Mesothelial cell of epicardium (in vitro differentiated cells): ENCODE measurements at places on chromosomes 12 and 14.

DNA sequence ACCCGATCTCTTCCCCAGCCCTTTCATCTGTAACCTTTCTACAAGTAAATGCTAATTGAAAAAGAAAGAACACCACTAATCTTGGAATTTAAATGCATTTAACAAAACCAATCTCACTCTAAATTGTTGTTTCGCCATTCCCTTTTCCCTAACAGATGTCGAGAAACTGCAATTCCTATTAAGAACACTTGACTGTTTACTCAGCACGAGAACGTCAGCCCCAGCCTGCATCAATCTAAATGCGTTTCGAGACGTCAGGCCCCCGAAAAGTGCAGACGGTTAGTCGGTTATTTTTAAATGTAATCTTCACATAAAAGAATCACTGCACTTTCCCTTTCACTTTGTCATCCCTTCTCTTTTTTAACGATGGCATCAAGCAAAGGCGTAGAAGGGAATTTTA is 837.6 kb downstream of the VRK1 start:
- no peaks in the 10 kb centered on the region for H3K36me3 ChIP-seq
- peaks cover 18% of the 10 kb centered on the region for H3K27me3 ChIP-seq
- DNase-seq, result no peak
- peaks cover 17% of the 10 kb centered on the region for H3K4me1 ChIP-seq

DNA sequence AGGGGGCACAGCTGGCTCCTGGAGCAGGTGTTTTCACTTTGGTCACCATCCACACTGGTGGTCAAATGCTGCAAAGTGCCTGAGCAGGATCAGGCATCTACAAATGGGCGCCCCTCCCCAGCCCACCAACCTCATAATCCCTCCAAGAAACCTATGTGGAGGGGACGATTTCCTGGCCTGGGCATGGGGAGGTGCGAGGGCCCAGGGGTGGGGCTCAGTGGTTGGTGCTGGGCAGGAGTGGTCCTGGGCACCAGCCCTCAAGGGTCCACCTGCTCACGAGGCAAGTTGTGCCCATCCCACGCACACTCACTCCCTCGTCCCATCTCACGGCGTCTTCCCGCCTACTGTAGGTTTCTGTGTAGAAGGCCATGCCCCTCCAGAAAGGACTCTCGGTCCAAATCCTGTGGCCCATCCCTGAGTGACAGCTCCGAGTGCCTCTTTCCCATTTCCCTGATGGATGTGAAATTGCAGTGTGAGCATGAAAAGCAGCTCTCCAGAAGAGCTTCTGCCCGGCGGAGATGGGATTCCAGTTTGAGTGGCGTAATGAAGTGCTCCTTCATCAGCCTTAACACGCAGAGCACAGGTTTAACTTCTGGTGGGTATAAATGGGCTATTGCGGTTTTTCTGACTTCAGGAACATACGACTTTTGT is 36.9 kb downstream of the SLC15A4 start:
- H3K4me1 ChIP-seq, result no peaks in the 10 kb centered on the region
- peaks cover 1% of the 10 kb centered on the region for H3K27me3 ChIP-seq
- H3K4me3 ChIP-seq, result no peak overlapping the region
- no peak overlapping the region for H3K27ac ChIP-seq
- peaks cover 7% of the 10 kb centered on the region for H3K36me3 ChIP-seq

GRCh38 chr12:61514016-61514415 is 746.2 kb upstream of the USP15 start:
- no peaks in the 10 kb centered on the region for H3K36me3 ChIP-seq
- no peak for DNase-seq

DNA sequence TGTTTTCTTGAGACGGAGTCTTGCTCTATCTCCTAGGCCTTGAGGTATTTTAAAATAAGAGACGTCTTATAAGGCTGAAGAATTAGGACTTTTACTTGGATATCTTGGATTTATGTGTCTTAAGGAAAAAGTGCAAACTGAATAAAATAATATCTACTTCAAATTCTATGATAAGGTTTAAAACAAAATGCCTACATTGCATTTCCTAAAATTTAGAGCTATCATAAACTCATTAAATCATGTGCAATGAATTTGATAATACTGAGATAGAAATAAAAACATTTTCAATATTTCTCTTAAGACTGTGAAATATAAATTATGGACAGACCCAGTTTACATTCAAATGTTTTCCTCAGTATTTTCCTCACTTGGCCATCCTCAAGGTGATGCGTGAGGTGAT is 729.5 kb upstream of the LMO3 start:
- peaks cover 3% of the 10 kb centered on the region for H3K36me3 ChIP-seq
- H3K27me3 ChIP-seq, result no peaks in the 10 kb centered on the region
- no peaks in the 10 kb centered on the region for H3K4me1 ChIP-seq
- H3K27ac ChIP-seq, result no peak overlapping the region
- DNase-seq, result no peak

DNA sequence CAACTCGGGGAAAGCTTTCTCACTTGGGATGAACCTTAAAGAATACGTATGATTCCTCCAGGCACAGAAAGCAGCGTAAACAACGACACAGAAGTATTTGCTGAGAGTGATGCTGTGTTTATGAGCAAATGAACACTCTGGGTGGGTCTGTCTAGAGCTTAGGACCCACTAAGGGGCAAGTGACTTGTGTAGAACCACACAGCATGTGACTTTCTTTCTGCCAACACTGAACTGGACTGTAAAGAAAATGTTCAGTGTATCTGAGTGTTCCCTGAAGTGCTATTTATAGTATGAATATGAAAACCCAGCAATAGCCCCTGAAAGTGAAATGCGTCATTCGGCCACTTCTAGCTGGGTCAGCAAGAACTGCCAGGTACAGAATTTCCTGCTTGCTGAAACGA is 78.5 kb downstream of the ST8SIA1 start:
- H3K36me3 ChIP-seq, result no peaks in the 10 kb centered on the region
- peaks cover 5% of the 10 kb centered on the region for H3K4me1 ChIP-seq
- no peaks in the 10 kb centered on the region for H3K27me3 ChIP-seq
- H3K27ac ChIP-seq, result no peak overlapping the region
- no peak for DNase-seq

GRCh38 chr12:13208533-13209435 is 12.3 kb downstream of the EMP1 start:
- no peaks in the 10 kb centered on the region for H3K27me3 ChIP-seq
- peaks cover 65% of the 10 kb centered on the region for H3K4me1 ChIP-seq
- H3K4me3 ChIP-seq, result no peak overlapping the region
- H3K36me3 ChIP-seq, result no peaks in the 10 kb centered on the region
- no peak for DNase-seq
- peak overlapping the region; percentile 5 for H3K27ac ChIP-seq

DNA sequence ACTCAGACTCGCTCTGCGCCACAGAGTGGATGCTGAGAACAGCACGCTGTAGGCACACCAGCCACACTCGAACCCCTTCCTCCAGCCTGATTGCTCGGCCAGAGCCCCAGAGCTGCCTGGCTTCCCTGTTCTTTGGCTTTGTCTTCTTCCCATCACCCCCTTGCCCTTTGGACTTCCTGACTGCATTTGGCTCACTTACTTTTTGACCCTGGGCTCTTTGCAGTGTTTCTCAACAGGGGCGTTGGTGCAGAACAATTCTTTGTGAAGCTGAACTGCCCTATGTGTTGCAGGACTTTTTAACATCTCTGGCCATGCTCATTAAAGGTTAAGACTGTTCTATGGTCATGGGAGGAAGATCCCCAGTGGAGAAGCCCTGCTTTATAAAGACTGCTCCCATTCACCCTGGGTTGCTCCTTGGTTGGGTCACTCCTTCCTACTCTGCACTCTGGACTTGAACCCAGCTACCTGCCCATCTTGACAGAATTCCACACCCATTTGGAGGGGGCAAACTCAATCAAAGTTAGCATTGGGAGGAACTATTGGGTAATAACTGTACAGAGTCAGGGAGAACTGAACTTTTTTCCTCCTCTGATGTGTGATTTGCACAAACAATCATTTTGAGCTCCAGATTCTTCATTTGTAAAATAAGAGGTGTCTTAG is 127.7 kb upstream of the PLEKHG7 start:
- H3K27me3 ChIP-seq, result no peaks in the 10 kb centered on the region
- no peaks in the 10 kb centered on the region for H3K4me1 ChIP-seq
- DNase-seq, result no peak
- no peak overlapping the region for H3K4me3 ChIP-seq
- no peak overlapping the region for H3K27ac ChIP-seq

DNA sequence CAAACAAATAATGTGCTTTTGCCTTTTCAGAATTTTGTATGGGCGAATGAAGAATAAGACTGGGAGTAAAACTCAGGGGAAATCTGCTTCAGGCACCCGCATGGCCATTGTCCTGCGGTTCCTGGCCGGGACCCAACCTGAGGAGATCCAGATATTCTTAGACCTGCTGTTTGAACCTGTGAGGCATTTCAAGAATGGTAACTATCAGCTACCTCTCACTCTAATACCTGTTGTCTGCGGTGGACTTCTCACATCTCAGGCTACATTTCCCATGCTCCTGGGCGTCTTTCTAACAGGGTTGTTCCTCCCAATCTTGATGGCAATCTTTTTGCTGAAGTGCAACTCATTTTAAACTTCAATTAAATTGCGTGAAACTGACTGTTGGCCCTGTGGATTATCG is 47.1 kb downstream of the UTP20 start:
- H3K36me3 ChIP-seq, result peaks cover 27% of the 10 kb centered on the region
- no peak overlapping the region for H3K27ac ChIP-seq

DNA sequence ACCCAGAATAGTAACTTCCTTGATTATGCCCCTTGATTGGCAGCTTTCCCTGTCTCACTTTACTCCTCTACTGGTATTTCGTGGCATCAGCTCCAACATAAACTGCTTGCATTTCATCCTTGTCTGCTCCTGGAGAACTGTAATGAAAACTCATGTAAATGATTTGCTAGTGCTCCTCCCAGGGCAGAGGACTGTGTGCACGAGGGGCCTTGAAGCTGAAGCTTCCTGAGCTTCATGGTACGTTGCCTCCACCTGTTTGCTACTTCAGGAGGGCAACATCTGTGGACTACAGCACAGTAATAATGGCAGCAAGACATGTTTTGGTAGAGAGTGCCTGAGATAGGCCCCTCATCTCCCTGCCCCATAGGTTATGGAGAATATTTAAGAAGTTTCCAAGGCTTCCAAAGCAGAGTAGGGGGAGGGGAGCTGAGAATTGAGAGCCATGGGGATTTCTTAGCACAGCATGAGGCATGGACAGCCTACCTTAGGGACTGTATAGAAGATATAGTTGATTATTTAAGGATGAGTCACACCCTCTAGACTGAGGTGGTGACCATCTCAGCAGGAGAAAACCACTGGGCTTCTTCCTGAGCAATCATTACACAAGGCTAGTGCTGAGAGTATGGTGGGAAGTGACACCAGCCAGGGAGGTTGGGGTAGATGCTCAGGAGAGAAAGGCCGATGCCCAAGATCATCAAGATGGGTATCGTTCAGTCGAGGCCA is 29.5 kb downstream of the CCDC198 start:
- H3K27me3 ChIP-seq, result peaks cover 1% of the 10 kb centered on the region
- H3K27ac ChIP-seq, result no peak overlapping the region

DNA sequence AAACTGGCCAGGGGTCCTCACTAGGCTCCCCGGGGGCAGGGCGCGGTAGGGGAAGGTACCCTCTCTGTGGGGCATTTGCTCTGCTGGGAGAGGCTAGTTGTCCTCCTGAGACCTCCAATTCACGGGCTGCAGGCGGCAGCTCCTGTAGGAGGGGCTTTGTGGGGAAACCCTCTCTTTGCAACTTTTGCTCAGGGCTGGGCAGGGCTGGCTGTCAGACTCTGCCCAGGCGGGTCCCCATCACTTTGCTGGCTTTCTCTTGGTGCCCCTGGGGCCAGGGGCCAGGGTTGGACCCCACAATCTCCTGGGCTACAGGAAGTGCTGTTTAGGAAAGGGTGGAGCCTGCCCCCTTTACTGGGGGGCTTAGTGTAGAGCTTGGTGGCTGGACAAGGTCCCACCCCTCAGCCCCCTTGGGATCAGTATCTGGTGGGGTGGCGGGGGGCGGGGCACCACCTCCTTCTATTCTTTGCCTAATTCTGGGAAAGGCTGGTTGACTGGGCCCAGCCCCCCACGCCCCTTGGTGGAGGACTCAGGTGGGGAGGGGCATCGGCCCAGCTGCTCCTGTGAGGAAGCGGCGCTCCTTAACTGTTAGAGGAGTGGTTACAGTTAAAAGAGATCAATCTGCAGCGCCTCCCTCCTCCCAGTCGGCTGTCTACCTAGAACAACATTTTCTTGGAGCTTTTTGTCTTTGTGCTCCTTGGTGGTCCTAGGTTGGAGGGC is 918.7 kb downstream of the AACS start:
- H3K27ac ChIP-seq, result peak overlapping the region; percentile 72
- H3K36me3 ChIP-seq, result no peaks in the 10 kb centered on the region
- H3K4me1 ChIP-seq, result peaks cover 11% of the 10 kb centered on the region
- peak overlapping the region; percentile 90 for H3K4me3 ChIP-seq

- no peaks in the 10 kb centered on the region for H3K36me3 ChIP-seq
- H3K4me1 ChIP-seq, result peaks cover 2% of the 10 kb centered on the region
- H3K27me3 ChIP-seq, result peaks cover 30% of the 10 kb centered on the region
Observed at GRCh38 chr12:95943330-95943842, at the start of gene AMDHD1. Gene AMDHD1 (plus strand): TSS chr12:95943331. CDS start chr12:95943399, 68 bp downstream.

DNA sequence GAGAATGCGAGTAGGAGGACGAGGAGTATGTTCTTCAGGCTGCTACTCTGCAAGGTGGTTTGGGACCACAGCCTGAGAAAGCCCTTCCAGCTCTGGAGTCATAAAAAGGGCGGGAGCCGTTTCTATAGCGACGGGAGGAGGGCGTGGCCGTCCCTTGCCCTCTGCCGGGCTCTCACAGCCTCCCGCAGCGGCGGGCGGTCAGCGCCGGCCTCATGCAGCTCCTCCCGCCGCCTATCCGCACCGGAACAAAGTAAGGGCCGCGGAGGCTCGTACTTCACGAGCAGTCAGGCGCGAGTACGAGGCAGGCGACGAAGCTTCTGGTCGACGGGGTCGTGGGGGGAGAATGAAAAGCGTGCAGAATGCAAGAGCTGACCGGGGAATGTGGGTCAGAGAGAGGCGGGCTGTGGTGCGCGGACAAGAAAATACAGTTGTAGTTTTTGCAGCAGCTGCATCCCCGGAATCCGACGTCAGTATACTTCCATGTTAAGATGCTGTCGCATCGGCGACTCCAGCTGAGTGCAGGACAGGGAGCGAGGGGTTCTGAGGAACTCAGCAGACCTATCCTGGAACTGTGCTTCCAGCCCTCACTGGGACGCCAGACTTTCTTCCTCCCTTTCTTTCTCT is at the start of gene DYRK4:
TSS of gene DYRK4 (plus strand) at position 175 of the 624 bp plus-strand sequence. CDS start at position 213, 38 bp downstream.
- H3K27ac ChIP-seq, result no peak within 1 kb of the TSS
- H3K27me3 ChIP-seq, result peaks cover 42% of the 10 kb centered on the region
- peak within 1 kb of the TSS; percentile 70 for H3K4me3 ChIP-seq

- H3K4me3 ChIP-seq, result no peak overlapping the region
- no peak for DNase-seq
Observed at GRCh38 chr12:81339071-81339470, 261.2 kb downstream of the ACSS3 start.

- no peak overlapping the region for H3K4me3 ChIP-seq
- H3K27ac ChIP-seq, result no peak overlapping the region
- peaks cover 2% of the 10 kb centered on the region for H3K36me3 ChIP-seq
- H3K27me3 ChIP-seq, result peaks cover 3% of the 10 kb centered on the region
- no peaks in the 10 kb centered on the region for H3K4me1 ChIP-seq
Observed at GRCh38 chr12:59396519-59396918, 199.3 kb upstream of the SLC16A7 start.

DNA sequence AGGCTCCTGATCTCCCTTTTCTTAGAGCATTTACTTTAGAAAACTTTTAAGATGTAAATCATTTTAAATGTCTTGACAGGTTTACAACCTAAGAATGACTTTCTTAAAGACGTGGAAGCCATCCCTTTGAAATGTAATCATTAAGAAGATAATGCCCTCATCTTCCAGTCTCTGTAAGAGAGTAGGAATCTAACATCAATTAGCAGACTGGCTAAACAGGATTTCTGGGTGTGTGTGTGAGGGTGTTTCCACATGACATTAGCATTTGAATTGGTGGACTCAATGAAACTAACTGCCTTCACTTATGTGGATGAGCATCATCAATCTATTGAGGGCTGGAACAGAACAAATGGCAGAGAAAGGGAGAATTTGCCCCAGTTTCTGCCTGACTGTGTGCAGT is 329.5 kb downstream of the RPL10L start:
- H3K27me3 ChIP-seq, result no peaks in the 10 kb centered on the region
- peaks cover 41% of the 10 kb centered on the region for H3K4me1 ChIP-seq
- H3K36me3 ChIP-seq, result no peaks in the 10 kb centered on the region
- H3K27ac ChIP-seq, result no peak overlapping the region
- H3K4me3 ChIP-seq, result no peak overlapping the region
- DNase-seq, result no peak
